Stimulated activated CD4-positive, alpha-beta T cell treated with anti-CD3 and anti-CD28 coated beads, Interleukin-4, amount 100 ng/mL, for 4 hours (primary cell): ENCODE measurements at places on chromosomes 11 and 22.

DNA sequence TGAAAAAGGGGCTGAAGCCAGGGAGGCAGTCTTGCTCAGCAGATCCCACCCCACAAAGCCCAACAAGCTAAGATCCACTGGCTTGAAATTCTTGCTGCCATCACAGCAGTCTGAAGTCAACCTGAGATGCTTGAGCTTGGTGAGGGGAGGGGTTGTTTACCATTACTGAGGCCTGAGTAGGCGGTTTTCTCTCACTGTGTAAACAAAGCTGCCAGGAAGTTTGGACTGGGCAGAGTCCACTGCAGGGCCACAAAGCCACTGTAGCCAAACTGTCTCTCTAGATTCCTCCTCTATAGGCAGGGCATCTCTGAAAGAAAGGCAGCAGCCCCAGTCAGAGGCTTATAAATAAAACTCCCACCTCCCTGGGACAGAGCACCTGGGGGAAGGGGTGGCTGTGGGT, 746.1 kb upstream of the LRRC4C start:
- DNase-seq: no peak

GRCh38 chr11:119831011-119831410, 102.0 kb upstream of the NECTIN1 start:
- no peak for DNase-seq

DNA sequence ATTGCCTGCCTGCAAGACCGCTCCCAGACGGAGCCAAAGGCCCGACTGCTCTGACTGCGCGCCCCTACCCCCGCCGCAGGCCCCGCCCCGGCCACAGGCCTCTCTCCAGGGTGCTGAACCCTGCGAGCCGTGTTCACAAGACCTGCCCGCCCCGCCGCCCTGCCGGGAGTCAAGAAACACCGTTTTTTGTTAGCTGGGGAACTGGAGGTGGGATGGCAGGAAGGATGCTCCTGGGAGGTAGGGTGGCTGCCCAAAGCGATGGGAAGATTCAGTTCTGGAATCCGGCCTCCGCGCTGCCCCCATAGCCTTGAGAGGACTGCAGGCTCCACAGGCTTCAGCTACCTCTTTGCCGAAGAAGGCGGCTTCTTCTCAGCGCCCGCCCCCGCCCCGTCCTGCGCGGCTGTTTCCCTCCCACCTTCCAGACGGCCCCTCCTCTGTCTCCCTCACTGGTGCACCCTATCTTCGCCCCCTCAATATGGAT, 2.7 kb upstream of the PDE2A start:
- DNase-seq: peak; percentile 50

GRCh38 chr11:77473801-77474683, at the start of gene PAK1:
TSS of gene PAK1 (minus strand) at chr11:77474094. CDS start at chr11:77392520, 81,574 bp downstream.
- peak; percentile 88 for DNase-seq

DNA sequence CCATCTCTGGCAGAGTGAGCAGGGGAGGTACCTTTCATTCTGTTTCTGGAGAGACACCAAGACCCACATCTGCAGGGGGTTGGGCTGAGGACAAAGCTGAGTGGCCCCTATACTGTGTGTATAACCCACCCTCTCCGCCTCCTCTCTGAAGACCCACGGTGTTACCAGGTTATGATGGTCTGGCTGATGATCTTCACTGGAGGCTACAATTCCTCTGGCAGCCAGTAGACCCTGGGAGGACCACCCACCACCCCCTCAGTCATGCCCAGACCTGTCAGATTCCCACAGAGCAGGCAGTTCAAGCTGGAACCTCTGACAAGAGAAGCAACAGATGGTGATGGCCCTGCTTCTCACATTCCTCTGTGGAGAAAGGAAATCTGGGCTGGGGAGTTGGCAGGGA, 11.4 kb upstream of the KCNJ1 start:
- no peak for DNase-seq

- DNase-seq: no peak
Measured at GRCh38 chr22:43946384-43946667, 8.9 kb upstream of the SAMM50 start.

- DNase-seq: no peak
Measured at GRCh38 chr11:11701070-11701469, 79.3 kb upstream of the GALNT18 start.

DNA sequence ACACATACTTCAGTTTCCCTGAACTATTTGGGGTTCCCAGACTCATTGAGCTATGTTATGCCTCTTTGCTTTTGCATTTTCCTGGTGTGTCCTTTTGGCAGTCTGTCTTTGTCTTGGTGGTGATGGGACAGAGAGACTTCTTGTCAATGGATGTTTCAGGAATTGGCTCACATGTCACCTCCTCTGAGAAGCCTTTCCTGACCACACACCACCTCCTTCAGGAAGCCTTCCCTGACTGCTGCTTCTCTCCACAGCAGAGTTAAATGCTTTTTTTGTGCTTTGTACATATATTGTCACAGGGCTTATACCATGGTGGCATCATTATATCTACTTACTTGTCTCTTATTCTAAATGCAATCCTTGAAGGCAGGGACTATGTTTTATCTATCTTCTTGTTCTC, 28.5 kb upstream of the ELF5 start:
- no peak for DNase-seq

DNA sequence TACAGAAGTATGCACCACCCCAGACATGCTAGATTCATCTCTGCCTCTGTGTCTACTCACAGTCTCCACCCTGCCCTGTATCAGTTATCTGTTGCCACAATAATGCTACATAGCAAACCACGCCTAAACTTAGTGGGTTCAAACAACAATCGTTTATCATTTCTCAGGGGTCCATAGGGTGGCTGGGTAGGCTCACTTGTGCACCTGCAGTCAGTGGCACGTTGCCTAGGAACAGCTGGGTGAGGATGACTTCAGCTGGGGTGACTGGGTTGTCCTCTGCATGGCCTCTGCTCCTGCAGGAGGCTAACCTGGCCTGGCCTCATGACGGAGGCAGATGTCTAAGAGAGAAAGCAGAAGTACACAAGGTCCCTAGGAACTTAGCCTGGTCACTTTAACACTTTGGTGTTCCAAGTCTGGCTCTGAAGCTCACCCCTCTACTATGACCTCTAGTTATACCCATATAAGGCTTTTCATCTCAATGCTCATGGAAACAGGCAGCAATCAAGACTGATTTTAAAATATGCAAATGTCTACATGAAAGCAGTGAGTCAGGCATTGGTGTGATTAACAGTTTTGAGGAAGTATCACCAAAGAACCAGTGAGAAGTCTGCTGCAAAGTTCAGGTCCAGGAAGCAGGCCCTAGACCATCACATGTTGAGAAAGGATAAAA, 10.7 kb downstream of the OLFML1 start:
- DNase-seq: no peak

DNA sequence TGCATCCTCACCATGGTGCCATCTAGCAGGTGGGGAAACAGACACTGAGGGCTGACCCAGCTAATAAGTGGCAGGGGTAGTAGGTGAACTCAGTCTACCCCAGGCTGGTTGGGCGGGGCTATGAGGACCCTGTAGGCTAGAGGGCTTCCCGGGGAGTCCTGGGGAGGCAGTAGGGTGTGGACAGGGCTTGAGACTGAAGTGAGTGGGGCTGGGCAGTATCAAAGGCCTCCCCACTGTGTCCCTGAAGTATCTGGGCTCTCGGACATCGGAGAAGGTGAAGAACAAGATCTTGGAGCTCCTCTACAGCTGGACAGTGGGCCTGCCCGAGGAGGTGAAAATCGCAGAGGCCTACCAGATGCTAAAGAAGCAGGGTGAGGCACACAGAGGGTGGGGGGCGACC, 11.4 kb downstream of the GGA1 start:
- no peak for DNase-seq

DNA sequence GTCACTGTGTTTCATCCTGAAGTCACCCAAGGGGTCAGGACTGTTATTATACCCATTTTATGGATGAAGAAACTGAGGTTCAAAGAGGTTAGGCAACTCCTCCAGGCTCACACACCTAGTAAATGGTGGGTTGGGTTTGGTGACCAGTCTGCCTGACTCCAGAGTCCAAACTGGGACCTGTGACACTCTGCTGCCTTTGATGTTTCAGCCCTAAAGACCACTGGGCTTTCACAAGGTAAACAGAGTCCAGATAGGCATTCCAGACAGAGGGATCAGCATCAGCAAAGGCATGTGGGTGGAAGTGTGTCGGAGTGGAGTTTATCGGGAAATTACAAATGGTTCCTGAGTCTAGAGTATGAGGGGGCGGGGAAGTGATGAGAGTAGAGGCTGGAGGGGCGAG, 38.5 kb downstream of the MICAL2 start:
- DNase-seq: no peak

DNA sequence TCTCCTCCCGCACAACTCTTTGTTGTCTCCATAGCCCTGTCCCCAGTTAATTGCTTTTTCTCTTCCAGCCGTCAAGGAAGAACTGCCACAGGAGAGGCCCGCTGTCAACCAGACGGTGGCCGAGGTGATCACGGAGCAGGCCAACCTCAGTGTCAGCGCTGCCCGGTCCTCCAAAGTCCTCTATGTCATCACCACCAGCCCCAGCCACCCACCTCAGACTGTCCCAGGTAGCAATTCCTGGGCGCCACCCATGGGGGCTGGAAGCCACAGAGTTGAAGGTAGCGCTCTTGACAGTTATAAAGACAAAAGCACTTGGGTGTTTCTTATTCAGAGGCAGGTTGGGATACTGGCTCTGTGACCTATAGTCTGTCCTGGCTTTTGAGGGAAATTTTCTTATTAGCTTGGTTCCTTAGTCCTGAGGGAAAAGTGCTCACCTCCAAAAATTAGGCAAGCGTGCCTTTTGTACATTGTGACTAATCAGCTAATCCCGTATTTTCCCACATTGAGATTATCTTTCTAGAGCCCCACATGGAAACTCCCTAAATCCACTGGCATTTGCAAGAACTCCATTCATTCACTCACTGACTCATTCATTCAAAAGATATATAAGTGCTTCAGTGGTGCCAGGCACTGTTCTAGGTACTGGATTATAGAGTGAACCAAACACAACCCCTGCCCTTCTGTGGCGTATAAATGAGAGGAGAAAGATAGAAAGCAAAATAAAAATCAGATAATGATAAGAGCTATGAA, 65.9 kb downstream of the KREMEN1 start:
- no peak for DNase-seq

GRCh38 chr22:24703101-24703500, 71.4 kb downstream of the PIWIL3 start:
- DNase-seq: no peak

DNA sequence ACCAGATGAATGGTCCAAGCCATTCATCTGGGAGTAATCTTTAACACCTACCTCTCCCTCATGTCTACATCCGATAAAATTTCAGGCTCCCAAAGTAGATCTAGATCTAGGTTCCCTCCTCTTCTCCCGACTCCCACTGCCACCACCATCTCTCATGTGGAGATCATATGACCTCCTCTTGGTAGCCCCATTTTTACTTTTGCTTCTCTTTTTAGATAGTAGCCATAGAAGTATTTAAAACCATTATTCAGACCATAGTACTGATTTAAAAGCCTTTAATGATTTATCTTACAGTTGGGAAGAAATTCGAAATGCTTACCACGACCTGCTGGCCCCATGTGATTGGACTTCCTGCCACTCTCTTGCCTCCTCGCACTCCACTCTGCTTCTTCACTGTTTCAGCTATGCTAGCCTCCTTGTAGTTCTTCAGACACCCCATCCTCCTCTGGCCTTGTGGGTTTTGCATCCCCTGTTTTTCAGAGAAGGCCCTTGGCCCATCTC, 98.5 kb downstream of the RASSF10 start:
- no peak for DNase-seq
